Neural progenitor cell (in vitro differentiated cells): ENCODE measurements at places on chromosomes 1 and 21.

DNA sequence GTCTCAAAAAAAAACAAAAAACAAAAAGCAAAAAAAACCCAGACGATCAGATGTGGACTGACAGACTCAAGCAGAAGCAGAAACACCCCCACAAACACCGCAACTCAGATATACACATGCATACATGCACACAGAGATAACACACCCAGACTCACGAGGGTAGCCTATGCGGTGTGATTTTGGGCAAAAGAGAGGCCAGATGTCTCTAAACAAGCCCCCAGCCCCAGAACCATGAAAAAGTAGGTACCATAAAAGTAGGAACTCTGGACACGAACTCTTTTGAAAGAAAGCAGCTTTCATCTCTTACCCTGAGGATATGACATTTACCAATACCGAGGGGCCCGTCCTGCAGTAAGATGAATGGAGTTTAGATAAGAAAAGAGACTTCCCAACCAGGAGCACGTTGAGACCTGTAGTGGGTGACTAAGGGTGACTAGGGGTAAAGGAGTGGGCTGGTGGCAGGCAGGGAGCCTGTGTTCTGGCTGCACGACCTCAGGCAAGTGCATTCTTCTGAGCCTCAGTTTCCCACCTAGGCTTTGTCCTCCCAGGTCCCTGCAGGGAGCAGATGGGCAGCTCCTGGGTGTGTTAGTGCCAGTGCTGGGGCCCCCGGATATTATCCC, 1.5 kb upstream of the TINAGL1 start:
- DNase-seq = peak; percentile 1

GRCh38 chr1:232704694-232705680, 75.1 kb upstream of the SIPA1L2 start:
- DNase-seq = no peak

DNA sequence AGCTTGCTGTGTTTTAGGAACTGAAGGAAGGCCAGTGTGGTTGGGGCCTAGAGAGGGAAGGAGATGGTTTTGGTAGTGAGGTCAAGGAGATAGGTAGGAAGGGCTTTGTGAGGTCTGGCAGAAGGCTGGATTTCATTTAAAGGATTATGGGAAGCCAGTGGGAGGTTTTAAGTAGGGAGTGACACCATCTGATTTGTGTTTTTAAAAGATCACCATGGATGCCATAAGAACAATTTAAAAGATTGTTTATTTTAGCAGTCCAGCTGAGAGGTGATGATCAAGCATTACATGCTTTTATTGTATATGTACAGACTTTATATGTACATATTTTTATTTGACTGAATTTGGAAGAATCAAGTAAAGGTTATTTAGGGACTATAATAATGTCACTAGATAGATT, 26.4 kb downstream of the RGL1 start:
- DNase-seq = no peak

GRCh38 chr1:23558140-23558871, 995 bp downstream of the ID3 start:
- DNase-seq = peak; percentile 45

GRCh38 chr1:72526926-72527325, 244.6 kb upstream of the NEGR1 start:
- DNase-seq = no peak

DNA sequence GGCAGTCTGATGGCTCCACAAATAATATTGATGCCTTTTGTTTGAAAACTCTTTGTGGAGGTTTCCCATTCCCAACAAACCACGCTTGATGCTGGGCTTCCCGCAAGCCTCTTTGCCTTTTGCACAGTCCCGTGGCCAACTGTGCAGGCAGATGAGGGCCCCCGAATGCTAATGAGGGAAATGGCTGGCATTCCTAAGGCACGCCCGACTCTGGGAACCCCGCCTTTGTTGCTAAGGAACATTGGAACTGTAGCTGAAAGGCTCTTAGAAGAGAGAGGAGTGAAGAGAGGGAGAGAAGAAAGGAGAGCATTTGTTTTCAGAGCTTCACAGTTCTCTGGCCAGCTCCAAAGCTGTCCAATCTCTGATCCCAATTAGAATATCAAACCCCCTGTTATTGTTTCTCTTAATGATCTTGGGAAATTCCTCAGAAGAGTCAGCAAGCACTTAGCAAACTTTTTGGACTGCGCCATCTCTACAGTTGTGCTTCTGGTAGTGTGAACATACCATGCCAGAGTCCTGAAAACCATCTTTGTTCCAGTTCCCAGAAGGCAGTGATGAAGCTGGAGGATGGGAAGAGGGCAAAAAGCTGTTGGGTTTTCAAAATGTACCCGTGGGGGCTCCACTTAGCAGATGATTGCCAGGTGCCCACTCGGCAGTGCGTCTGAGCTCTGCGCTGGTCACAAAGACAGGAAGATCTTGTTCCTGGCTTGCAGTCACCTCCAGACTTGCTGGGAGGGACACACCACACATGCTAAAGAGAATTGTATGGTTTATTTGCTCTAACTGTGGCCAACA, 60.1 kb upstream of the CYP2J2 start:
- peak; percentile 31 for DNase-seq

GRCh38 chr1:218656301-218657037, 311.3 kb downstream of the TGFB2 start:
- no peak for DNase-seq

GRCh38 chr1:244264163-244264562, 187.5 kb downstream of the ADSS2 start:
- no peak for DNase-seq

- no peak for DNase-seq
Measured at GRCh38 chr1:26970810-26971209, 10.5 kb upstream of the KDF1 start.

- no peak for DNase-seq
Measured at GRCh38 chr1:228894442-228894989, 159.2 kb downstream of the RHOU start.

- DNase-seq = no peak
Measured at GRCh38 chr21:35336534-35336933, 287.4 kb upstream of the RUNX1 start.

DNA sequence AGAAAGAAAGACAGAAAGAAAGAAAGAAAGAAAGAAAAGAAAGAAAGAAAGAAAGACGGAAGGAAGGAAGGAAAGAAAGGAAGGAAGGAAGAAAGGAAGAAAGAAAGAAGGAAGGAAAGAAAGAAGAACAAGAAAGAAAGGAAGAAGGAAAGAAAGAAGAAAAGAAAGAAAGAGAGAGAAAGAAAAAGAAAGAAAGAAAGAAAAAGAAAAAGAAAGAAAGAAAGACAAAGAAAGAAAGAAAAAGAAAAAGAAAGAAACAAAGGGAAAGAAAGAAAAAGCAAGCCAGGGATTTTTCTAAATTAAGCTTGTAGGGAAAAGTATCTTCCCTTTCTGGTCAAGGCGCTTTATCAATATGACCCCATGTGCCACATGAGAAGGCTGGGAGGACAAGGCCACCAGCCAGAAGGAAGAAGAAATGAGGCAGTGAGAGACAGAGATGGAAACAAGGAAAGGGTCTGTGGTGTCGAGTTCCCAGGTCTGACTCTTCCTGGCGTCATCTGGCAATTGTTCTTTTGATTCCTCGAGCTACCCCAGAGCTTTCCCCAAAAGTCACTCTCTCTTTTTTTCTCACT, 88.4 kb upstream of the LPGAT1 start:
- DNase-seq = no peak

GRCh38 chr1:248618119-248618518, 16.8 kb downstream of the OR2T11 start:
- no peak for DNase-seq

DNA sequence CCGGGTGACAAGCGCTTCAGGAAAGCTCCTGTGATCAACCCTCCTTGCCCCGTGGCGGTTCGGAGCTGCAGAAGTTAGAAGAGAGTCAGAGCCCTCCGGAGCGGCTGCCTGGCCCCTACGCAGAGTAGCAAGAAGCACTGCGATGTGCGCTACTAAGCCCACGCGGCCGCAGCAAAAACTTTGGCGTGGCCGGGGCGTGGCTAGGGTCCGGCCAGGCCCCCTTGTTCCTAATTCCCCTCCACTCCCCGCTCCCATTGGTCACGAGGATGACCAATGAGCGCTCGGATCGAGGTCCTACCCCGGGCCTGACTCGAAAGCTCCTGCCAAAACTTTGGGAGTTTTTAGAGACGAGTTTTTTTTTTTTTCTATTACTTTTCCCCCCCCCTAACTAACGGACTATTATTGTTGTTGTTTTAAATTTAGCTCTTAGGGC, at the start of gene HLX:
Gene HLX (plus strand): TSS at position 368 of the 433 bp plus-strand sequence. CDS start 415 bp downstream, outside the sequence.
- DNase-seq = peak; percentile 81
